ENCODE measurements at places on chromosomes 3 and 15.

GRCh38 chr3:194548346-194549321 is 61.8 kb upstream of the ATP13A3 start:
- DNase-seq, result peak; percentile 29

DNA sequence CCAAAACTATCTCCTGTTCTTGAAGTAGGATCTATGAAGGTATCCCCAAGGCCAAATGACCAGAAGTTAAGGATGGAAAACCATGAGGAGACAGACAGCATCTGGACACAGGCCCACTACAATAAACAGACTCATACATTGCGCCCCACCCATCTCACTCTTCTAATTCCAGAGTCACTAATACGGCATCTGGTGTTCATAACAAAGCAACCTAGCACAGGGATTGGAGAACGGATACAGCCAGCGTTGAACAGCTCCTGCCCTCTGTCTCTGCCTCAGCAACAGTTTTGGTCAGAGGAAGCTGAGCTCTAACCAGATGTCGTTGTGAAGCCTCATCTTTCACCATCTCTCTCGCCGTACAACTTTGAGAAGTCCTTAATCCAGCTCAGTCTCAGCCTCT is 44.5 kb upstream of the CCDC80 start:
- peak; percentile 73 for DNase-seq

GRCh38 chr3:19074257-19074900 is 73.9 kb upstream of the KCNH8 start:
- DNase-seq, result peak; percentile 38

DNA sequence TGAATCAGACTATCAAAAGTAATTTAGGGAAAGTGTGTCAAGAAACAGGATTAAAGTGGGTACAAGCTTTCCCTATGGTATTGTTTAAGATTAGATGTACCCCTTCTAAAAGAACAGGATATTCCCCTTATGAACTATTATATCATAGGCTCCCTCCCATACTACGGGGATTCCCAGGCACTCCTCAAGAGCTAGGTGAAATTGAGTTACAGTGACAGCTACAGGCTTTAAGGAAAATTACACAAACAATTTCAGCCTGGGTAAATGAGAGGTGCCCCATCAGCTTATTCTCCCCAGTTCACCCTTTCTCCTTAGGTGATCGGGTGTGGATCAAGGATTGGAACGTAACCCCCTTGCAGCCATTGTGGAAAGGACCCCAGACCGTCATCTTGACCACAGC is 240.8 kb upstream of the CNTN6 start:
- DNase-seq, result no peak

DNA sequence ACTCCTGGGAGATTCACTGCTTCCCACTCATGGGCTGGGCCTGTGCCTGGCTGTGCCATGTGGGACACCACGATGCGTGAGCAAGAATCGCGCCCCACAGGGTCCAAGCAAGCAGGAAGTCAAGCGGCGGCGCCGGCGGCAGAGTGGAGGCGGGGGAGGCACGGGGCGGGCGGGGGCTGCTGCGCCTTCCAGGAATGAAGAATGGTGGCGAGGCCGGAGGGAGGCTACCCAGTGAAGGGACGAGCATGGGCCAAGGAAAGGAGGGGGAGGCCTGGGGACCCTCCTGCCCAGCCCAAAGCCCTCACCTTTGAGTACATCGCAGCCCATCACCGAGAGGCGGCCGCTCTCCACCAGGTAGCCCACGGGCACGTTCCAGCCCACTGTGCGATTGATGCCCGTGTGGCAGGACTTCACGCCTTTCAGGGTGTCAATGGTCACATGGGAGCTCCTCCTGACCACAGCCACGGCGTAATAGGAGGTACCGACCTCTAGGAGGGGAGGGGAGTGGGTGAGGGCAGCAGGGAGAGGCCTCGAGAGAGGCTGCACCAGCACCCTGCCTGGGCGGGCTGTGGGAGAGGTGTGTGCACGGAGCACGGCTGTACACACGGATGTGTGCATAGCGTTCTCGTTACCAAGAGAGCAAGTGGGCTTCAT is 5.5 kb downstream of the MELTF start:
- no peak for DNase-seq

DNA sequence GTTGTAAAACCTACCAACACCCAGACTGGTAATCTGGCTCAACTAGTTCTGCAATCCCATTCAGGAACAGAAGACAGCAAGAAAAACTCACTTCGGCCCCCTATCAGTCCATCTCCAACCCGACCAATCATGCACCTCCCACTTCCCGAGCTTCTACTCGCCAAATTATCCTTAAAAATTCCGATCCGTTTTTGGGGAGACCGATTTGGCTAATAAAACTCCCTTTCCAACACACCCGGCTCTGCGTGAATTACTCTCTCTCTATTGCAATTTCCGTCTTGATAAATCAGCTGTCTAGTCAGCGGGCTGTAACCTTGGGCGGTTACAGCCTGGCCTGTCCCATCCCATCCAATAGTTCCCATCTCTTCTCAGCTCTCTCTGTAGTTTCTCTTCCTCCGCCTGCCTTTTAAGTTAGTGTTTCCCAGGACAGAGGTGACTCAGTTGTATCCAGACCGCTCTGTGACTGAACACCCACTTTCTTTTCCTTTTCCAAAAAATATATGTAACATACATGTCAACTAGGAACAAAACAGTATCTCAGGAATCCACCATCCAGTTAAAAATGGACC is 780 bp upstream of the ACAD9 start:
- DNase-seq, result peak; percentile 59

GRCh38 chr3:43197181-43197580 is 89.2 kb upstream of the SNRK start:
- DNase-seq, result no peak

- DNase-seq, result no peak
These were observed 229.4 kb upstream of the AZI2 start for GRCh38 chr3:28577941-28578500.

DNA sequence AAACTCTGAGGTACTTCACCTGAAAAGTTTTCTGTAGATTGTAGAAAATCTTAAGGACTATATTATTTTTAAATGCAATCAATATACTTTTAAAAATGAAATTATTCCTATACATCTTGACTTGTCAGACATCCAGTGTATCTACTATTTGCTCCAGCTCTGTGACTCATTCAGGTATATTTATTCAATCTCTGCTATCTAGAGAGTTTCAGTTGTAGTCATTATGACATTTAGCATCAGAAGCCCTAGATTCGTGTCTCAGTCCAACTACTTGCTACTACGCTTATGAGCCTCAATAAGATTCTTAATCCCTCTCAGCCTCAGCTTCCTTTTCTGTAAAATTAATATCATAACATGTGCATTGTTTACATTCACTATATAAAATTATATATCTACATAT is 22.3 kb upstream of the EIF1B start:
- no peak for DNase-seq

GRCh38 chr3:882533-882932 is 210.3 kb upstream of the CNTN6 start:
- DNase-seq, result no peak

DNA sequence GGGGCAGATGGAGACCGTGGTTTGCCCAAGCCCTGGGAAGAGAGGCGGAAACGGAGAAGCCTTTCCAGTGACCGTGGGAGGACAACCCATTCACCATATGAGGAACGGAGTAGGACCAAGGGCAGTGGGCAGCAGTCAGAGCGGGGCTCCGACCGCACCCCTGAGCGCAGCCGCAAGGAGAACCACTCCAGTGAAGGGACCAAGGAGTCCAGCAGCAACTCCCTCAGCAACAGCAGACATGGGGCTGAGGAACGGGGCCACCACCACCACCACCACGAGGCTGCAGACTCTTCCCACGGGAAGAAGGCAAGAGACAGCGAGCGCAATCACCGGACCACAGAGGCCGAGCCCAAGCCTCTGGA is 2.0 kb downstream of the RBM15B start:
- DNase-seq, result no peak

DNA sequence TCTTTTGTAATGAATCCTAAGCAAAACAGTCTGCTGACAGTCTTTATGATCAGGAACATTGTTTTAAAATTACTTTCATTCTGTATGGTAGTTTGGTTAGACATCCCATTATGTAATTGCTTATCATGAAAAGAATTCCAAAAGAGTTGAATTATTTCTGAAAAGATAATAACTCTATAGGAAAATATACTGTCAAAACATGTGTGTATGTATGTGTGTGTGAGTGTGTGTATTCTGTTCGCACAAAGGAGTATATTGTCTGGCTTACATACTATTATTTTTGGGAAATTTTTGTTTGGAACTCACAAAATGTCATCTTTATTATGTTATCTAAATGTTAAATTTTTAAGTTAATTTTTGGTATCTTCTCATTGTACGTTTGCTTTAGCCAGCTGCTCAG is 1075.9 kb downstream of the ZPLD1 start:
- DNase-seq, result no peak

GRCh38 chr3:21331321-21331720 is 419.7 kb downstream of the ZNF385D start:
- no peak for DNase-seq

GRCh38 chr15:24878153-24878552 is 76.6 kb upstream of the SNRPN start:
- DNase-seq, result peak; percentile 85

GRCh38 chr3:104990758-104991157 is 376.0 kb upstream of the ALCAM start:
- no peak for DNase-seq

GRCh38 chr3:128973988-128974564 is 19.8 kb downstream of the CFAP92 start:
- DNase-seq, result no peak

- DNase-seq, result peak; percentile 52
These were observed 23.5 kb upstream of the HES1 start for GRCh38 chr3:194112120-194113106.

DNA sequence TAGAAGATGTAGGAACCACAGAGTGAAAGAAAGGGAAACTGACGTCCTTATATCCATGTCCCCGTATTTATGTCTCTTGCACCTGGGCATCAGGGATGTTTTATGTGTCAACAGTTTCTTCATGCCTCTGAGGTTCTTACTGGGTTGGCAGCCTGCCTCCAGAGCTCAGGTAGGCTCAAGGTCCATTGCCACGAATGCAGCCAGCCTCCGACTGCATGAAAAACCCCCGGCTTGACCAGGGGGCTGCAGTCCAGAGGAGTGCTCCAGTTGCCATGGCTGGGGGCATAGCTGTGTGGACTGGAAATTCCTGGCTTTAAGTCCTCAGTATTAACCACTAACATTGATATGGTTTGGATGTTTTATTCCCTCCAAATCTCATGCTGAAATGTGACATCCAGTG is 2.8 kb upstream of the CSPG5 start:
- no peak for DNase-seq
